T follicular helper cell (primary cell): ENCODE measurements at places on chromosomes 5 and 9.

DNA sequence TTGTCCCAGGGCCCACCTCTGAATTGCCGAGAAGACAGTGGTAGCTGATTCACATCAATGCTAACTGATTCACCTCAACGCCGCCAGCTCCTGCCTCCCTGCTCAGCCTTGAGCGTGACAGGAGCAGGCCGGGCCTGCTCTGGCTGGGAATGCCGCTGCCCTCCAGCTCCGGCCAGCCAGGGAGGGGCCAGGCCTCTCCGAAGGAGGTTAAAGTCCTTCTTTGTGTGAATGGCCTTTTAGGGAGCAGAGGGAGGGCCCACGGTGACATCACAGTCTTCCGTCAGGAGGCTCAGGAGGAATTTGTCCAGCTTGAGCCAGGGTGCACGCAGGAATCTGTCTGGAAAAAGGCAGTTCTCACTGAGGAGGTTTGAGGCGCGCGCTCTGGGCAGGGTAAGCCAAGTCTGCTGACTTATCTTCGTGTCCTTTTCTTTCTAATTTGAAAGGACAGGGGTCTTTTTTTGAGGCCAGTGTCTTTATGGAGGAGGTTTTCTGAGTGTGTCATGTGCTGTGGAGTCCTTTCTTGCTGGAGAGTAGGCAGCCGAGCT is 82.7 kb downstream of the C9orf152 start:
- DNase-seq = no peak

DNA sequence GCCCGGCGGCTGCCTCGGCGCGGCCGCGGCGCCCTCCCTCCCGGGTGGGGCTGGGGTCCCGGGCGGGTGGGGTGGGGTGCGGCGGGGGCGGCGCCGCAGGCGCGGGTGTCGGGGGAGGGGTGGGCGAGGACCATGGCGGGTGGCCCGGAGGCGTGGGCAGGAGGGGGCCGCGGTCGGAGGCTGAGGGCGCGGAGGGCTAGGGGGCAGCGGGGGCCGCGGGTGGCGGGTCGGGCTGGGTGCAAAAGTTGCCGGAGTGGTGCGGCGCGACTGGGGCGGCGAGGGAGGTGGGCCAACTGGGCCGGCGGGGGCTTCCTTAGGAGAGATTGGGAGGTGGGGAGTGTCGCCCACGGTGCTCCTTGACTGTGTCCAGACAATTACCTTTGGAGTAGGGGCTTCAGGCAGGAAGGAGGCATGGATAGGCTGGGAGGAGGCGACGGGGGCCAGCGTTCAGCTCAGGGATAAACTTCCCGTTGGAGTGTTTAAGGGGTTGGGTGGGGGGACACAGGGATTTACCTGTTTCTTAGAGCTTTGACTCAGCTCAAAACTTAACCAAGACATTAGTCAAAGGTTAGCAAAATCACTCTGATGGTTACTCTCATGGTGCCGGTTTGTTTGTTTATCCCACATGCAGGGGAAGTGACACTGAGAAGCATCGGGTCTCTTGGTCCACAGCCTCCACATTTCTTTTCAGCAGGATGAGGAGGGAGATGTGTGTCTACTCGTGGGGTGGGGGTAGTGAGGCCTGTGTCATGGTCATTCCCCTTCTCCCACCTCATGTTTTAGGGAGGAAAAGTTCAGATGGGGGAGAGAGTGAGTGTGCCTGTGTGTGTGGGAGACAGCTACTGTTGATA is 859 bp downstream of the CSNK1G3 start:
- DNase-seq = peak; percentile 3

GRCh38 chr9:120942186-120943001 is 15.8 kb upstream of the TRAF1 start:
- no peak for DNase-seq

GRCh38 chr5:132467287-132467984 is 23.1 kb downstream of the IRF1 start:
- DNase-seq = no peak

- no peak for DNase-seq
Observed at GRCh38 chr9:94734054-94734754, 7.7 kb downstream of the AOPEP start.

GRCh38 chr5:75654693-75655295 is 43.5 kb downstream of the ANKDD1B start:
- no peak for DNase-seq

- DNase-seq = no peak
Observed at GRCh38 chr5:6194906-6195612, 183.3 kb downstream of the MED10 start.

DNA sequence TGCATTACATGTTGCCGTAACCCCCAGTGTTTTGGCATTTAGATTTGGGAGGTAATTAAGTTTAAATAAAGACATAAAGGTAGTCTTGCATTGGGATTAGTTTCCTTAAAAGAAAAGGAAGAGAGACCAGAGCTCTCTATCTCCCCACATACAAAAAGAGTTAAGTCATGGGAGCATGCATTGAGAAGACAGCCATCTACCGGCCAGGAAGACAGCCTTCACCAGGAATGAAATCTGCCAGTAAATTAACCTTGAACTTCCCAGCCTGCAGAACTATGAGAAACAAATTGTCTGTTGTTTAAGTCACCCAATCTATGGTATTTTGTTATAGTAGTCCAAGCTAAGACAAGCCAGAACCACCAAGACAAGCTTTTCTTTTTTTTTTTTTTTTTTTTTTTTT is 567.0 kb upstream of the CDH18 start:
- DNase-seq = no peak

DNA sequence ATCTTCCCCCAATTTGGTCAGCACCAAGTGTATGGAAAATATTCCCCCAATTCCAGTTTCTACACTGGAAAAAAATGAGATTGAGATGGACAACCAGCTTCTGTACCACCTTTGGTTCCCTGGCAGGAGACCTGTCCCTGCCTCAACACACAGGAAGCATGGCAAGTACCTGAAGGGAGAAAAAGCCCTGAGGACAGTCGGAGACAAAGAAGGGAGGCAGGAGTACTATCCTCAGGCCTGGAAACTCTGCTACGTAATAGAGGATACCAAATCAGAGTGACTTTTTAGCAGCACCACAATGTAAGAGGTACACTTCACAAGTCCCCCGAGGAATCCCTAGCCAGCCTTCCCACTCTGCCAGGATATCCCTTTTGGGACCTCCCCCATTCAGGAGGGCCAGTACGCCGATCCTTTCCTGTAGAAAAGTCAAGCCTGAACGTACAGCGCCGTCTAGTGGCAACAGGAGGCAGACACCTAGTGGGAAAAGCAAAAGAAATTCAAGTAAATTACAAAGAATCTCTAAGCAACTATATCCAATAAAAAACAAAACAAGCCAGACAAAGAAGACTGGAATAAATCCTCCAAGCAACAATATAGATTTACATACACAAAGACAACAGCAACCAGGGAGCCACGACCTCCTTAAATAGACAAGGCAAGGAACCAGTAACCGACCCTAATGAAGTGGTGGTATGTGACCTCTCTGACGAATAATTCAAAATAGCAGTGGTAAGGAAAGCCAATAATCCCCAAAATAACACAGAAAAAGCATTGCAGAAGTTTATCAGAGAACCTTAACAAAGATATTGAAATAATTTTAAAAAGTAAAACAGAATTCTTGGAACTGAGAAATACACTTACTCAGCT is 63.3 kb upstream of the SLCO6A1 start:
- DNase-seq = no peak

DNA sequence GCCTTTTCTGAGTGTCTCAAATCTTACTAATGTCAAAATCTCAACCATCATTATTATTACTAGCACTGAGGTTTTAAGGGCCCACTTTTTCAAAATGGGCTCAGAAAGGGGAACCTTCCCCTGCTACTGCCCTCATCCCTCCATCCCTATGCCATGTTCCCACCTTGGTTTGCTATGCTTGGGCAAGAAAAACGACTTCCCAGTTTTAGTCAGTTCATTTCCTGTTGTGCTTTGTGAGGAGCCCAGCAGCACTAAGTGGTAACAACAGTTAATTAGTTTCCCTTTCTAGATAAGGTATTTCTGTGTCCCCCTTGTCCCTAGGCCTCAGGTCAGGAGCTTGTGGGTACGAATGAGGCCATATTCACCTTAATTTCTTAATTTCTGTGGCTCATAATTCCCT is 595.2 kb downstream of the RAB3C start:
- DNase-seq = no peak

DNA sequence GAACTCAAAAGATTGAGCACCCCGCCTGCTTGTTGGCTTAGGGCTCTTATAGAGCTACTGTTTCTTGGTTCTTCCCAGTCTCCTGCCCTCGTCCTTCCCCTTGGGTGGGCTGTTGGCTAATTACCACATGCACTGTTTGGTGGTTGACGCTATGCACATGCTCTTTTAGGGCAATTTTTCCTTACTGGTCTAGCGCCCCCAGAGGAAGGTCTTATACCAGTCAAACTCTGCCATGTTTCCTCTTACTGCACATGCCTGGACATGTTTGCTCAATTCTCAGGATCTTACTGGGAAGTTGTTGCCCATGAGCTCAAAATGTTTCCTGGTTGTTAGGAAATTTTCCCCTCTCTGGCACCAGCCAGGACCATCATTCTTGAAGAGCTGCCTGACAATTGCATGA is 101.9 kb downstream of the SLC28A3 start:
- no peak for DNase-seq

DNA sequence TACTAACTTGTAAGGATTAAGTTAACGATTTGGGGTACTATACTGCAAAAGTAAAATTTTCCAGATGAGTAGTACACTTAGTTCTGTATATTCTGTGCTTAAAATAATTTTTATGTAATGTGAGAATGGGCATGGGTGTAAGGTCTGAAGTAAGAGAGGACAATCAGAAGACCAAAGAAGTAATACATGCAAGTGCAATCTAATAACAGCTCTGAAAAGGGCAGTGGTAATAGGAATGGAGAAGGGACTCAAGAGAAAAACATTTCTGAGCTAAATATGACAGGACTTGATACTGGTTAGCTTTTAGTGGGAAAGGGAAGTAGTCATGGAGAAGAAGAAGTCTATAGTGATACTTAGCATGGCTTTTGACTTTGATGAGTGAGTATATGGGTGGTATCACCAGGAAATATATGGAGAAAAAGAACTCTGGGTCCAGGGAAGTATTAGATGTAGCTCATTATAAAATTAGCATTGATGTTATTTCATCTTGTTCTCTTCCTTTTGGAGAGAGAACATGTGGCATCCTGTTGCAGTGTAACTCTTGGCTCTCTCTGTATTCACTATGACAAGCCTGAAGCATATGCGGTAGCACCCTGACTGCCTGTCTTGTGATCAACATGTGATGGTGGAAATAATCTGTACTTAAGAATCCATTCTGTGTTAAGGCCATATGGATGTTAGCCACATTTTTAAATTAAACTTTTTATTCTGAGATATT is 60.5 kb downstream of the ERCC6L2 start:
- DNase-seq = no peak

- DNase-seq = no peak
Observed at GRCh38 chr5:14463629-14464028, 118.0 kb upstream of the OTULINL start.

GRCh38 chr9:134648701-134649530 is 7.3 kb downstream of the COL5A1 start:
- DNase-seq = no peak

DNA sequence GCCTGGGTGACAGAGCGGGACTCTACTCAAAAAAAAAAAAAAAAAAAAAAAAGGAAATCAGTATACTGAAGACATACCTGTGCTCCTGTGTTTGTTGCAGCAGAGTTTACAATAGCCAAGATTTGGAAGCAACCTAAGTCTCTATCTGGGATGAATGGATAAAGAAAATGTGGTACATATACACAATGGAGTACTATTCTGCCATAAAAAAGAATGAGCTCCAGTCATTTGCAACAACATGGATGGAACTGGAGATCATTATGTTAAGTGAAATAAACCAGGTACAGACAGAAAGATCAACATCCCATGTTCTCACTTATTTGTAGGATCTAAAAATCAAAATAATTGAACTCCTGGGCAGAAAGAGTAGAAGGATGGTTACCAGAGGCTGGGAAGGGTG is 22.9 kb downstream of the ADAM19 start:
- no peak for DNase-seq

- DNase-seq = no peak
Observed at GRCh38 chr5:155833287-155833686, 493.7 kb upstream of the SGCD start.

DNA sequence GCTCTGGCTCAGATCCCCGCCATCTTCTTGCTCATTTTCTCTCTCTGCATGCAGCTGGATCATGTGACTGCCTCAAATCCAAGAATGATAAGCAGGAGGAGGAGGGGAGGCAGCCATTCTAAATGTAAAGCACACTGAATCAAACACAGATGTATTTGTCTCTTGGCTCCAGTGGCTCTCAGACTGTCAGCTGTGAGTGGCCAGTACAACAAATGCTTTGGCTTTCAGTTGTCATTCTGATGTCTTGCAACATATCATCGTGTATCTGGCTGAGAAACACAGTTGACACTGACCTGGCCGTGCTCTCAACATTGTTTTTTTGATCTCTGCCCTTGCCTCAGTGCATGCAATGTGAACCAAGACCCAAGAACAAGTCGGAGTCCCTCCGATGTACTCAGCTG is 233.1 kb downstream of the ADAMTSL1 start:
- DNase-seq = no peak

DNA sequence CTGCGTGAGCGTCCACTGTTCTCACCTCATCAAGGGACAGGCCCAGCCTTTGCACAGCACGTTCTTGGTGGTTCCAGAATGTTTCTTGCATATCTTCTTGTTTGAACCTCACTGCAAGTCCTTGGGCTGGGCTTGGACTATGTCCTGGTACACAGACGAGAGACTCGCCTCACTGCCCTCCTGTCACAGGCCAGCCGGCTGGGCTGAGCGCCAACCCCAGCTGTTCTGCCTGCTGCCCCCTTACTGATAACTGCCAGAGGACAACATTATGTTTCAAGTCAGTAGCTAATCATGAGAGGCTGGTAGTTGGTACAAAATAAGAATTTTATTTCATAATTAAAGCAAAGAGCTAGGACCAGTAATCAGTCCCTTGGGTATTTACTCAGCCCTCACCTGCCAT is 52.8 kb upstream of the LRRTM2 start:
- DNase-seq = no peak

- no peak for DNase-seq
Observed at GRCh38 chr5:135842737-135843136, 8.3 kb downstream of the SLC25A48 start.

DNA sequence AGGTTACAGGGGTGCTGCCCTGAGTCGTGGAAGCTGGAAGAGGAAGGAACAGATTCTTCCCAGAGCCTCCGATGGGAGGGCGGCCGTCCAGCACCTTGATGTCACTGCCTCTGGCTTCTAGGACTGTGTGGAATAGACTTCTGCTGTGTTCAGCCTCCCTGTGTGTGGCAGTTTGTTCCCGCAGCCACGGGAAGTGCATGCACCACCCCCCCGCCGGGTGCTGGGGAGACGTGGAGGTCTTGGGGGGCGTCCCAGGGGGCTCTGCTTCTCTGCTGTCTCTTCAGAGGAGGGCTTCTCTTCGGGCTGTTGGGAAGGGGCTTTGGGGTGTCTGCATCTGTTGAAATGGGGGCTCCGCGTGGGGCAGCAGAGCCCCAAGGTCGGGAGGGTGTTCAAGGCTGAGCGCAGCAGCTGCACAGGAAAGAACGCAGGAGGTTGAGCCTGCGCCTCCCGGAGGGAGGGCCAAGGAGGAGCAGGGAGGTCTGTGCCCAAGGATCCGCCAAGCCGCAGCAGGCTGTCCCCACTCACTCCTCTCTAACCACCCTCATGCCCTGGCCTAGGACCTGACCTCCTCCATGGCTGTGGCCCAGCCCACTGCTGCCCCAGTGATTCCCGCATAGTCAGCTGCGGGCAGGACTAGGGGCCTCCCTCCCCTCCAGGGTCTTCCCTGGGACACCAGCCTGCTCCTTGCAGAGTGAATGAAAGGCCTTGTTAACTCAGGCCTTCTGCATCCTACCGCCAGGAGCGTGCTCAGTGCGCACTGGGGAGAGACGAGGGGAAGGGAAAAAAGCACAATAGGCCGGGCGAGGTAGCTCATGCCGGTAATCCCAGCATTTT is 45.0 kb downstream of the ROPN1L start:
- no peak for DNase-seq

- no peak for DNase-seq
Observed at GRCh38 chr5:131265311-131265803, 1.5 kb downstream of the CDC42SE2 start.
